Right hindlimb (tissue), 1 donor: ENCODE measurements at places on chromosomes 4 and X.

DNA sequence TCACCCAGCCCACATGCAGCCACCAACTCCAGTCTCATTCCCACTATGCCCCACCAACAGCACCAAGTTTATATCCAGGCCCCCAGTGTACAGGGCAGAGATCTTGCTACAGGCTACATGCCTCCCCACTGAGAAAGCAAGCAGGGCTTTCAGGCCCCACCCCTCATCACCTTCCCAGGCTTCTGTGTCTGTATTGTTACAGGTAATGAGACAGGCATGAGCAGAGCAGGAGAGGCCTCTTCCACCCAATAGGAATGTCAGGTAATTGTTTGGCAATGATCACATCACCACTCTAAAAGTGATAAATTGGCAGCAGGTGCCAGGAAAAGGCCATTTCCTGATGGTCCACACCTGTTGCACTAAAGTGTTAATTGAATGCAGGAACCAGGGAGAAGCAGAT, 102.5 kb downstream of the ZNF518B start:
- DNase-seq = no peak

- DNase-seq = no peak
These were observed 14.5 kb downstream of the CLCN4 start for GRCh38 chrX:10171249-10171648.

- no peak for DNase-seq
These were observed 16.8 kb downstream of the HPGDS start for GRCh38 chr4:94325835-94326234.

GRCh38 chrX:69387567-69388487, 116.3 kb upstream of the NALF2 start:
- DNase-seq = peak; percentile 73

DNA sequence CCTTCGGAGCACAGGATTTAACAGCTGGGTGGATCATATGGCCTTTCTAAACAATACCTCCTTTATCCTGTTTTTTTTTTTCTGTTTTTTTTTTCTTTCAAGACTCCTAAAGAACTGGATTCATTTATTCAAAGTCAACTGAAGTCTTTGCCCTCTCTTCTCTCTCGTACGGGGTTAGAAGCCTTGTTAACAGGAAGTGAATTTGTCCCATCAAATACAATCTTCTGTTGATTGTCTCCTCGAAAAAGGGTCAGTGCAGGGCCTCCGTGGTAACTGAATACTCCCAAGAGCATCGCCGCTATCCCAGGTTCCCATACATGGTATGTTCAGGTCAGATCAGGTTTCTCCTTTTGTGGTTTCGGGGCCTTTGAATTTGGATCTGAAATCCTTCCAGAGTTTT, 1.8 kb upstream of the TMEM128 start:
- no peak for DNase-seq

- no peak for DNase-seq
These were observed 4.5 kb upstream of the ETDC start for GRCh38 chrX:135304741-135305140.

GRCh38 chr4:73902817-73903547, 33.8 kb downstream of the CXCL1 start:
- no peak for DNase-seq

GRCh38 chrX:9785944-9786797, at the start of gene SHROOM2:
SHROOM2 (plus strand) TSS chrX:9786429; CDS start chrX:9786546, 117 bp downstream.
- peak; percentile 38 for DNase-seq

GRCh38 chrX:22134681-22135080, 102.6 kb downstream of the PHEX start:
- DNase-seq = no peak

DNA sequence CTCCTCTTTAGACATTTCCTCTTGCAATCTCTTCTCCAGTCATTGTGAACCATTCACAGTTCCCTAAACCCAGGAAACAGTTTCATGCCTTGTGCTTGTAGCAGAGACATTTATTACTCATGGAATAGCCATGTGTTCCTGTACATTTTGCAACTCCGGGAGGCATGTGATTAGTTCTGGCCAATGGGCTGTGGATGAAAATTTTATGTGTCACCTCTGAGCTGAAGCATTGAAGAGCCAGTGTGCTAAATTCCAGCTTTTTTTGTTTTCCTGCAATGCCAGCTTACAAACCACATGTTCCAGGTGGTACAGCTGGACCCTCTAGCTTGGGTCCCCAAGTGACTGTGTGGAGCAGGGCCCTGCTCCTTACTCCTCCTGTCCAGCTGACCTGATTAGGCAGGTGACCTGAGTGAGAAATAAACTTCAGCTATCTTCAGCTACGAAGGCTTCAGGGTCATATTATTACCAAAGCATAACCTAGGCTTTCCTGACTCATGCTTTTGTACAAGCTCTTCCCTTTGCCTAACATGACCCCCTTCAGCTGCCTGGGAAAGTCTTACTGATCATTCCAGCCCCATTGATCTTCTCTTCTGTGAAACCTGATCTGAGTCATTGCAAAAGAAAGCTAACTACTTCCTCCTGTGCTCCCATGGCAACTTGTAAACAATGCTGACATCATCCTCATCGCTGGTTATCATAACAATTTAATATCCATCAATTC, 200.4 kb downstream of the PTTG2 start:
- no peak for DNase-seq

GRCh38 chr4:78544678-78545077, 6.9 kb upstream of the ANXA3 start:
- no peak for DNase-seq

- peak; percentile 39 for DNase-seq
These were observed 124.2 kb upstream of the EOLA2 start for GRCh38 chrX:150062292-150063137.

- DNase-seq = no peak
These were observed 165.1 kb upstream of the TTC29 start for GRCh38 chr4:147110473-147111367.

- DNase-seq = peak; percentile 27
These were observed 78.1 kb upstream of the ADGRA3 start for GRCh38 chr4:22593933-22594332.

DNA sequence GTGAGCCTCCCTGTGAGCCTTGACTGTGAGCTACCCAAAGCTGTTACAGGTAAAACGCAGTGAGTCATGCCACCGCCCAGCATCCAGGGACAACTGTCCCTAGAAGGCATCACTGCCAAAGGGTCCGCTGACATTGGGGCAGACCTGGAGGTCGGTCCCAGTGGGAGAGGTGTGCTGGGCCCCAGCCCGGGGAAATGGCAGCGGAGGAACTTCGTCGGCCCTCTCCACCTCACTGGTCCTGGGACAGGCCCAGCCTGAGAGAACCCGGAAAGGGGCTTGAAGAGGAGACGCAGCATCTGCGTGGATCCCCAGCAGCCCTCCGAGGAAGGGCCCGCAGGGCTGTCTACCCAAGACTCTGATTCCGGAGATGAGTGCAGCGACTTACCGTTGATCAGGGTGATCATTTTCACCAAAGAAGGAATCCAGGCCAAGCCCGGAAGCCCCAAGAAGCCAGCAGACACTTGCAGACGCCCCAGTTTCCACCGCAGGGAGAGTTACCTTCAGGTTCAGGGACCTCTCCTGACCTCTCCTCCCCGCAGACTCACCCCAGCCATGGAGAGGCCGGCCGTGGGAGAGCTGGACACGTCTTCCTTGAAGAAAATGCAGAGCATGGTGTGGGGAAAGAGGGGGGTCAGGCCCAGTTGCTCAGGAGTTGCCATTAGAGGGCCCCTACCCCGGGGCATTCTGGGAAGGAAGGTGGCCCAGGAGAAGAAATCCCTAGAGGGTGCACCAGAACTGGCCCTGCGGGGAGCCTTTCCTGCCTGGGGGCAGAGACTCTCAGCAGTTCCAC, 51.2 kb downstream of the CXorf49B start:
- DNase-seq = no peak

- no peak for DNase-seq
These were observed 16.5 kb downstream of the RNF212 start for GRCh38 chr4:1096841-1097240.

DNA sequence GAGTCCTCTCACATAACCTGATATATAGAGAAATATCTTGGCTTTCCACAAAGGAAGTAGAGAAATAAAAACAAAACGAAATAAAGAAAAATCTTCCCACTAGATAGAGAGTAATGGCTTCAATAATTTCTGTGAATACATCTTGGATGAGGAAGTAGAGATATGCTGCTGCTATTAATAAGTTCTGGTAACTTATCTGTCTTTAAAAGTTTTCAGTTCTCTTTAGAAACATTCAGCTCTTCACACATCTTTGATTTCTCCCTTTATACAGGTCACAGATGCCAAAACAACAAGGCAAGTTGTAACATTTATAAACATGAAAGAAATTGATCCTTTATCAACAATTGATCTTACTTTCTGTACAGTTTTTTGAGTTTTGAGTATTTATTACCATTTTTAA, 615.8 kb downstream of the TRAM1L1 start:
- DNase-seq = no peak

- no peak for DNase-seq
These were observed 50.7 kb downstream of the CLDN34 start for GRCh38 chrX:10017872-10018271.

DNA sequence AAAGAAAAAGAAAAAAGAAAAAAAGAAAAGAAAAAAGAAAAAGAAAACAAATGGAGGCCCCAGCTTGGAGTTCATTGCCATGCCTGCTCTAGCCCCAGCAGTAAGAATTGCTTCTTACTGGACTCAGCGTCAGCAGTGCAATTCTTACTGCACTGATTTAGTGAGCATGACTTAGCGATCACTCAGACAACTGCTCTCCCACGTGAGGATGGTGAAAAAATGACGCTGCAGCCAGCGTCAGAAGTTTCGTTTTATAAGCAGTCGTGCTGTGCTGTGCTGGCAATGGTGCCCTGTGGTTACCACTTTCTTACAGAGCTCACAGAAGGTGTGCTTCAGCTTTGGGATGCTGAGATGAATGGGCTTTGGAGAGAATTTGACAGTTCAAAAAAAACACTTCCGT, 68.3 kb upstream of the DDX3X start:
- DNase-seq = no peak

DNA sequence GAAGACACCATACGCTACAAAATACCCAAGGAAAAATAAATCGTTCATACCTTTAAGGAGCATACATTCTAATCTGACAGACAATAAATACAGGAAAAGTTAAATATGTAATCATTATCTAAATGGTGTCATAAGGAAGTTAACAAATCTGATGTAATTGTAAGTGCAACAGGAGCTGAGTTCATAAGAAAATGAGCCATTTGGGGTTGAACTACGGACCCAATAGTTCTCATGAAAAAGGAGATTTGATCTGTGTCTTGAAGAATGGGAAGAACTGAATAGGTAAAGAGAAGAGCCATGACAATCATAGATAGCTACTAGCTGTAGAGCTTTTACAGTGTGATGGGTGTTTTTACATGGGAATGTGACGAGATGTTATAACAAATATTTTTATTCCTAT, 175.6 kb downstream of the ANKRD50 start:
- DNase-seq = no peak

- no peak for DNase-seq
These were observed 91.0 kb upstream of the SH3RF1 start for GRCh38 chr4:169361756-169362155.

DNA sequence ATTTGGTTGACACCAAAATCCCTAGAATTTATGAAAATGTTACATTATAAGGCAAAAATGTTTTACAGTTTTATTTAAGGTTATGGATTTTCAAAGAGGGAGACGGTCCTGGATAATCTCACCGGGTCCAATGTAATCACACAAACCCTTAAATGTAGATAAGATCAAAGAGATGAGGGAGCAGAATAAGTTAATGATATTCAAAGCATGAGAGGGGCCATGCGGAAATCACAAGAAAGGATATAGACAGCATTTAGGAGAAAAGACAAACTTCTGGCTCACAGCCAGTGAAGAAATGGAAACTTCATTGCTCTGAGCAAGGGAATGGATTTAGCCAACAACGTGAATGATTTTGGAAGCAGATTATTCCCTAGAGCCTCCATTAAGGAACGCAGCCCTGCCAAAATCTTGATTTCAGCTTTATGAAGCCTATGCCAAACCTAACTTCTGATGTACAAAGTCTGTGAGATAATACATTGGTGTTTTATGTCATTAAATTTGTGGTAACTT, 684.4 kb upstream of the GNPDA2 start:
- no peak for DNase-seq

- DNase-seq = no peak
These were observed 37.2 kb upstream of the GPR78 start for GRCh38 chr4:8542776-8543525.

DNA sequence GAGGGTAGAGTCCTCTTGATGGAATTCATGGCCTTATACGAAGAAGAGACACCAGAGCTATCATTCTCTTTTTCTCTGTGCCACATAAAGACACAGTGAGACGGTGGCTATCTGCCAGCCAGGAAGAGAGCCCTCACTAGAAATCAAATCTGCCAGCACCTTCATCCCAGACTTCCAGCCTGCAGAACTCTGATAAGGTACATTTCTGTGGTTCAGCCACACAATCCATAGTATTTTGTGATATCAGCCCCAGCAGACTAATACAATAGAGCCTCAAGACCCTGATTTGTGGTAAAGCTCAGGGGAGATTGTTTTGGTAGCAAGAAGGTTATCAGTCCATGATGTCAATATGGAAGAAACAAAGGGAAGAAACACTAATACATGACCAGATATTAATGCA, 1213.2 kb downstream of the NLGN4X start:
- no peak for DNase-seq

DNA sequence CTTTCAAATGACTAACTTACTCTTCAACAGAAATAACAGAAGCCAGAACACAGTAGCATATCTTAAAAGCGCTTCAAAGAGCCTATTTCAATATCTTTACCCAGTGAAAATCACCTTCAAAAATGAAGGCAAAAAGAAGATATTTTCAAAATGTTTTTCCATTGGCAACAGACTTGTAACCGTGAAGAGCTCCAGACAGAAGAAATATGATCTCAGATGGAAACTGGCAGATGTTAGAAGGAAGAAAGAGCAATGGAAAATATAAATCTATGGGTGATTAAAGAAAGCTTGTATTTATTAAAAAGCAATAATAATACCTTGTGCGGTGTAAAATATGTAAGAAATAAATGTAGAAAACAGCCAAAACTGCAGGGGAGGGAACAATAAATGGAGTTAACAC, 35.7 kb downstream of the PRKG2 start:
- no peak for DNase-seq

GRCh38 chrX:22247169-22247568, 25.5 kb upstream of the CBLL2 start:
- DNase-seq = no peak

- DNase-seq = no peak
These were observed 150.6 kb downstream of the CDS1 start for GRCh38 chr4:84733343-84734033.

DNA sequence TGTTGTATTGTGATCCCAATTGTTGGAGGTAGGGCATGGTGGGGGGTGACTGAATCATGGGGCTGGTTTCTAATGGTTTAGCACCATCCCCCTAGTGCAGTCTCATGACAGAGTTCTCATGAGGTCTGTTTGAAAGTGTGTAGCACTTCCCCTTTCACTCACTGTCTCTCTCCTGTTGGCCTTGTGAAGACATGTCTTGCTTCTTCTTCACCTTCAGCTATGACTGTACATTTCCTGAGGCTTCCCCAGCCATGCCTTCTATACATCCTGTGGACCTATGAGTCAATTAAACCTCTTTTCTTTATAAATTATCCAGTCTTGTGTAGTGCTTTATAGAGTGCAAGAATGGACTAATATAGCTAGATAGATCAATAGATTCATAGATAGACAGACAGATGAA, 230.0 kb downstream of the MAGEE1 start:
- no peak for DNase-seq

GRCh38 chr4:5711479-5712184, 631 bp downstream of the EVC start:
- DNase-seq = peak; percentile 54
